ENCODE measurements at places on chromosomes 1 and 21. TPM values are rescaled to one million over a fixed set of nuclear protein-coding genes. Genes with fewer than 3 reads are reported as not detected.

DVL1 gene
- total RNA-seq = 36.5 TPM

NAV1 gene
- total RNA-seq = 136 TPM

TNFRSF14 gene
- 40.9 TPM for total RNA-seq

CLCNKB gene
- not detected for total RNA-seq

GBP7 gene
- total RNA-seq = not detected

AVPR1B gene
- total RNA-seq = not detected

All from endothelial cell of umbilical vein (primary cell).